ENCODE measurements at places on chromosomes 5 and 9. TPM values are rescaled to one million over a fixed set of nuclear protein-coding genes. Genes with fewer than 3 reads are reported as not detected.

SLC25A2 gene
- 0.04 TPM for polyA plus RNA-seq

AQP3 gene
- polyA plus RNA-seq: 103 TPM

POLE3 gene
- 48.0 TPM for polyA plus RNA-seq

RNF180 gene
- 5.6 TPM for polyA plus RNA-seq

DNA sequence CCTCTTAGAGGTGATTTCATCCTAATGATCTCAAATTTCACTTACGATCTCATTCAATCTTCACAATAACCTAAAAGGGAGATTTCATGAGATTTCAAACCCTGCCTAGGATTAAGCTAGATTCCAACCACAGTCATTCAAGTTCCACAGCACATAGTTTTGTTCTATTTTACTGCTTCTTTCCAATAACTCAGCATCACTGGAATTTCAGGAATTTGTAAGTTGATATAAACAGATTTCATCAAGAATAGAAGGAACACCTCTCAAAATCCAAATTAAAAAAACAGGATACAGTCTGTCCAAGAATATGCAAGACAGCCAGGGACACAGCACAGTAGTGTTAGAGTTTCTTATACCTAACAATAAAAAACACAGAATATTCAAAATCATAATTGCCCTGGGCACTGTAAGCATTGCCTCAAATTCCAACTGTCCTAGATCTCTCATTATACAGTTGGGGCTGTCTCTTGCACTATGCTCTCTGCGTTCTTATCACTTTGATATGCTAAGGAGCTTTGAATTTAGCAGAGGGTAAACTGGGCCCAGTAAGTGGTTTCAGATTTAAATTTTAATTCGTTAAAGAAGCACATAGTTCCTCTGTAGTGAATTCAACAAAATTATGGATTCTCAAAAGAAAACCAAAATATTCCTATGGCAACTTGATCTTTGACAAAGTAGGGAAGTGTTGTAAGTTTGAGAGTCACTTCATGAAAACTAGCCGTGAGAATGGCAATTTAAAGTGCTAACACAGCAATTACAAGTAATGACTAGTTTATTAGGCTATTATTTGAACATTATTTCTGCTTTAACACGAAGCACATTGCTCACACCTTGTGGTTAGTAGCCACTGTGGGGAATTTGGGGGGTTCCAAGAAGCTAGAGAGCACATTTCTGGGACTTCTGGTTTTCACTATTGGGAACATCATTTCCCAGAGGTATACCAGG lies 478.6 kb upstream of the C9orf72 start:
- H3K27ac ChIP-seq: no peak overlapping the region
- H3K36me3 ChIP-seq: no peaks in the 10 kb centered on the region
- no peaks in the 10 kb centered on the region for H3K4me1 ChIP-seq
- peaks cover 2% of the 10 kb centered on the region for H3K27me3 ChIP-seq

DNA sequence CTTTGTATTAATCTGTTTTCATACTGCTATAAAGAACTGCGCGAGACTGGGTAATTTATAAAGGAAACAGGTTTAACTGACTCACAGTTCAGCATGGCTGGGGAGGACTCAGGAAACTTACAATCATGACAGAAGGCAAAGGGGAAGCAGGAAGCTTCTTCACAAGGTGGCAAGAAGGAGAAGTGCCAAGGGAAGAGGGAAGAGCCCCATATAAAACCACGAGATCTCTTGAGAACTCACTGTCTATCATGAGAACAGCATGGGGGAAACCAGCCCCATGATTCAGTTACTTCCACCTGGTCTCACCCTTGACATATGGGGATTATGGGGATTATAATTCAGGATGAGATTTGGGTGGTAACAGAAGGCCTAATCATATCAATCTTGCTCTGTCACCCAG lies 60.9 kb upstream of the CHD1 start:
- H3K27ac ChIP-seq: no peak overlapping the region
- DNase-seq: no peak
- H3K27me3 ChIP-seq: no peaks in the 10 kb centered on the region
